ENCODE measurements at places on chromosomes 2 and 18.
A peak's percentile ranks its signal among the peaks of the same experiment; 100 is the strongest.

GRCh38 chr2:109236147-109236546 lies 107.1 kb downstream of the SH3RF3 start:
- no peak for DNase-seq

DNA sequence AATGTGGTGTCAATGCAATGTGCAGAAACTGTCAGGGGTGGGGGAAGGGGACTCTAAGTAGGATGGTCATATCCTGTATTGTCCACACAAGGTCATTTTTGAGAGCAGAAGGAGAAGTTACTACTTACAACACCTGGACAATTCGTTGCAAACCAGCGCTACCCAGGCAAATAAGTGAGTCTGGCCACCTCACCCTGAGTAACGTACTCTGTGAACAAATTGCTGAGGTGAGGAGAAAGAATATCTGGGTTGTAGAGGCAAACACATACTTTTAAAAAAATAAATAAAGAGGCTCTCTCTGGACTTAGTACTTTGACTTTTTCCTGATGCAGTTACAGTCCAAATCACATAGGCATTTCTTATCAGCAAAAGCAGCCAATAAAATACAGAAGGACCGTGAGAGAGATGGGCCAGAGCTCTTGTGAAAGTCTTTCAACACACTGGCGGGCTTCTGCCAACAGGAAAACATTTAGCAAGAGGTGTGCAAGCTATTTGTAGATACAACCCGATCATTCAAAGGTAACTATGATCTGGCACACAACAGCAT lies 268.2 kb upstream of the ID2 start:
- no peak for DNase-seq

DNA sequence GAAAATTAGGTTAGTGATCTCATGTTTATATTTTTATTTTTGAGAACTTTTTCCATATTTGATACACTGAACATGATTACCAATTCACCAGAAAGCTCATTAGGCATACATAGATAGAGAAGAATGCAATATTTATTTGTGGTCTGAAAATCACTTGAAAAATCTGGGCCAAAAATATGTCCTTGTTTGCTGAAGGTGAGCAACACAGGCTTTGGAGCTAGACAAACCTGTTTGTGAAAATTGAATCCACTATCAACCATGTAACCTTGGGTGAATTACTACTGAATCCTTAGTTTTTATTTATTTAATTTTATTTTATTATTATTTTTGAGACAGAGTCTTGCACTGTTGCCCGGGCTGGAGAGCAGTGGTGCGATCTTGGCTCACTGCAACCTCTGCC lies 46.5 kb upstream of the ZSWIM2 start:
- DNase-seq = no peak

DNA sequence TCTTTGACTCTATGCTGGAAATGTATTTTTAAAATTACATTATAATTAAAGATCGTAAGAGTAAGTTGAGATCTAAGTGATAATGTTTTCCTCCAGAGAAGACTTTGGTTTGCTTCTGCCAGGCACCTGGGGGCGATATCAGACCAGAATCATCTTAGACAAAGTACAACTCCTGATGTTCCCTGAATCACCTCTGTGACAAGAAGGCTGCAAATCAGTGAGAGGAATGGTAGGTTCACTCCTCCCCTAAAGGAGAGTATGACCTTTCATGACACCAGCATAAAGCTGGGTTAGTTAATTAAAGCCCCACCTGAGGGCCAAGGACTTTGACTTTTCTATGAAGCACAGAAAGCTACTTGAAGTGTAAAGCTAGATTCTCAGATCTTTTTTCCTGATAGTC lies 114.4 kb upstream of the DTNA start:
- no peak for DNase-seq

DNA sequence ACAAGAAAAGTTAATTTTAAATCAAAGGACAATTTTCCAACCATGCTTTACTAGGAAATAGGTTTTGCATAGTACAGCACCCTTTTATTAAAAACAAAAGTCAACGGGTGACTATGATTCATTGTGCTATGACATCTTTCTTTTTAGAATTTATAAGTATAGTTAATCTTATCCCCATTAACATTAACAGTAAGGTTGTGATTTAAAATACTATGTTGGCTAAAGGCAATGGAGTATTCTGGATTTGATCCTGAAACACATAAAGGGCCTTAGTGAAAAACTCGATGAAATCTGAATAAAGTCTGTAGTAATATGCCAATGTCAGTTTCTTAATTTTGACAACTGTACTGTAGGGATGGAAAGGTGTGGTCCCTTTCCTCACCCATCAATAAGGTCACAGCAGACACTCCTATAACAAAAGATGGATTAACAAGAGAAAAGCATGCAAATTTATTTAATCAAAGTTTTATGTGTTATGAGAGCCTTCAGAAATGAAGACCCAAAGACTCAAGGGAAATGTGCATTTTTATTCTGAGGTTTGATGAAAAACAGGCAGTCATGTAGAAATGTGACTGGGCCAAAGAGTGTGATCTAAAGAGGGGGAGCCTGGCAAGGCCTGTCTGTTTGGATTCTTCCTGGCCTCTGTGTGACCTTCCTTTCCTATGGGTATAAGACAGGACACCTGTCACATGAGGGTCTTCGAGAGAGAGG lies 731.4 kb downstream of the TSN start:
- no peak for DNase-seq

DNA sequence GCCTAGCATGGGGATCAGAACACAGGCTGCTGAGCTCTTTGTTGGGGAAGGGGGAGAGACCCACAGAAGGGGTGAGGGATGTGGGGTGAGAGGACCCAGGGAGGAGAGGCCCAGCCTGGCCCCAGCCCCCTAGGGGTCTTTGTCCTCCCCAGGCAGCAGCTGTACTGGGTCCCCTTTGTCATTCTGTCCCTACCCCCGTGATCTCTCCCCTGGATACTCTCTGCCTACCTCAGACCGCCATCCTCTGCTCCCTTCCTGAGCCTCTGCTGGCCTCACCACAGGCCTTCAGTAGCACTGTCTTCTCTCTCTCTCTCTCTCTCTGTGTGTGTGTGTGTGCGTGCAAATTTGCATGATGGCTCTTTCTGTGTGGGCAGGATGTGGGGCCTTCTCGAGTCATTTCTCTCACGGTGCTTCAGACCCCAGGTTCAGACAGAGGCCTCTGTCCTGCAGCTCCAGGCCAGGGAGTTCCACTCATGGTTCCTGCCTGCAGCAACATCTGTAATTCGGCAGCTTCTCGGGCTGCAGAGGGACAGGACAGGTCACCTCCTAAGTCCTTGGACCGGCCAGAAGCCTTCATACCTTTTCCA lies 1.4 kb downstream of the PSD4 start:
- no peak for DNase-seq

DNA sequence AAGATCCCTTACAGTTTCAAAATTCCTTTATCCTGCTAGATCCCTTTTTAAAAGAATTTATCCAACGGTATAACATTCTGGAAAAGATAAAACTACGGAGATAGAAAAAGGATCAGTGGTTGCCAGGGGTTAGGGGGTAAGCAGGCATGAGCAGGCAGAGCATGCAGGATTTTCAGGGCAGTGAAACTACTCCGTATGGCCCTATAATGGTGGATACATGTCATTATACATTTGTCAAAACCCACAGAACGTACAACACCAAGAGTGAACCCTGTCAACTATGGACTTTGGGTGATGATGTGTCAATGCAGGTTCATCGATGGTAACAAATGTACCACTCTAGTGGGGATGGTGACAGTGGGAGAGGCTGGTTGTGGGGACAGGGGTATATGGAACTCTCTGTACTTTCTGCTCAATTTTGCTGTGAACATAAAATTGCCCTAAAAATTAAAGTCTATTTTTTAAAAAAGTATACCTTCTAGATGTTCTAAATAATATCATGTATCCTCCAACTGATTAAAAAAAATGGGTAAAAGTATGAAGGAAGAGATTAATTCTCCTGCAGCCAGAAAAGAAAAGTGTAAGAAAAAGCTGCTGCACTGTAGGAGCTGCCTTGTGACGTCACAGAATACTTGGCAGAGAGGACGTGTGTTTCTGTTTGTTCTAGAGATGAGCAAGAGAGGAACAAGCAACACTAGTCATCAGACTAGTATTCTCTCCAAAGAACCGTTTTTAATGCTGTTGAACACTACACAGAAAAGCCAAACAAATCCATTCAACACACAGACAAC lies 23.6 kb downstream of the ANKRD44 start:
- DNase-seq = no peak

- no peak for DNase-seq
Observed at GRCh38 chr2:200336980-200337615, 30.6 kb downstream of the SPATS2L start.

DNA sequence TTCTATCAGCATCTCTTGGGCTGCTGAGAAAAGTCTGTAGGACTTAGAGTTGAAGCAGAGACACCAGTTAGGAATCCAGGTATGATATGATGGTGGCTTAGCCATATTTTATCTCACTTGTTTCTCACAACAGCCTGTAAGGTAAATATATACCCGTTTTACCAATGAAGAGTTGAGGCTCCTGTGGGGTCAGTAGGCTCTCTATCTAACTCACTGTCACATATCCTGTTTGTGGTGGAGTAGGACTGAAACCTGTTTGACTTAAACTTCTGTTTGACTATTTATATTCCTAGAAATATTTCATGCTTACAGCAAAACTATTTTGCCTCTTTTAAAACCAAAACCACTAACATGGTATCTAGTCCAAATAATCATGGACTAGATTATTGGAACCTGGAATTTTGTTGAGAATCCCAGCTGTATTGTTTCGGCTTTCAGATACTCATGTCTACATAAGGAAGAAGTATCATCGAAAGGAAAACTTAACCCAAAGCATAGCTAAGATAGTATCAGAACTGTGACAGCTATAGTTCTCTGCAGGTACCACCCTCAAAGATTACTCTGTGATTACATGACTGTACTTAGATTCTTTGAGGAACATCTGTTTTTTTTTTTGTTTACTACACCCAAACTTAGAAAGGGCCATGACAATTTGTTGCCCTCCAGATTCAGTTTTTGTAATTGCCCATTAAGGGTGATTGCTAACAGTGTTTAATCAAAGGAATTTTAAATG lies 216.1 kb upstream of the THUMPD2 start:
- no peak for DNase-seq

- no peak for DNase-seq
Observed at GRCh38 chr2:118492335-118492734, 355.1 kb downstream of the EN1 start.

DNA sequence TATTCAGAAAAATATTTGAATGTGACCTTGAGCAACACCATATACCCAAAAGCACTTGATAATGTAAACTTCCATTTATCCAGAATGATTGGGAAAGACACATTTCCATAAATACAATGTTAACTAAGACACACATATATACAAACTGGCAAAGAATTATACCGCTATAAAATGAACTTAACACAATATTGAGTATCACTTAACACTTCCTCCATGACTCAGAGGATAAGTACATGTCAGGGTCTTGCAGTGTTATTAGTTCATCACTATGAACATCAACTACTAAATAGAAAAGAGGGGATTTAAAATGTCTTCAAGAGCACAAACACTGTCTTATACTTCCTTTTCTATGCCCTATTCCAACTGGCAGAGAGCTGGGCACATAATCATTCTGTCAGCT lies 18.6 kb downstream of the WDSUB1 start:
- DNase-seq = no peak

- DNase-seq = no peak
Observed at GRCh38 chr2:76667821-76668271, 854.3 kb downstream of the LRRTM4 start.

GRCh38 chr18:2894841-2895370 lies 48.1 kb downstream of the EMILIN2 start:
- DNase-seq = no peak

- DNase-seq = no peak
Observed at GRCh38 chr2:188181067-188181838, 110.4 kb upstream of the GULP1 start.

- DNase-seq = no peak
Observed at GRCh38 chr2:186559370-186559769, 30.5 kb upstream of the ITGAV start.

DNA sequence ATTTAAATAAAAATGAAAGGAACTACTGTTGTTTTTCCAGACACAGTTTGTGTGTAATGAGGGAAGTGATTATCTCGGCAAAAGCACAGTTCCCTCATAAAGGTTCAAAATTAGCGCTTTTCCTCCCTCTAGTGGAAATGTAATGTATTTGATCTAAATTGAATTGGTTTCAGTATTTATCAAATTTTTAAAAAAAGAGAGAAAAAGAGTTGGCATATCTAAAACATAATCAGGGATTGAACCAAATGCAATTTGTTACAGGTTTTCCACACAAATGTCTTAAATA lies 37.5 kb downstream of the CMPK2 start:
- DNase-seq = no peak

DNA sequence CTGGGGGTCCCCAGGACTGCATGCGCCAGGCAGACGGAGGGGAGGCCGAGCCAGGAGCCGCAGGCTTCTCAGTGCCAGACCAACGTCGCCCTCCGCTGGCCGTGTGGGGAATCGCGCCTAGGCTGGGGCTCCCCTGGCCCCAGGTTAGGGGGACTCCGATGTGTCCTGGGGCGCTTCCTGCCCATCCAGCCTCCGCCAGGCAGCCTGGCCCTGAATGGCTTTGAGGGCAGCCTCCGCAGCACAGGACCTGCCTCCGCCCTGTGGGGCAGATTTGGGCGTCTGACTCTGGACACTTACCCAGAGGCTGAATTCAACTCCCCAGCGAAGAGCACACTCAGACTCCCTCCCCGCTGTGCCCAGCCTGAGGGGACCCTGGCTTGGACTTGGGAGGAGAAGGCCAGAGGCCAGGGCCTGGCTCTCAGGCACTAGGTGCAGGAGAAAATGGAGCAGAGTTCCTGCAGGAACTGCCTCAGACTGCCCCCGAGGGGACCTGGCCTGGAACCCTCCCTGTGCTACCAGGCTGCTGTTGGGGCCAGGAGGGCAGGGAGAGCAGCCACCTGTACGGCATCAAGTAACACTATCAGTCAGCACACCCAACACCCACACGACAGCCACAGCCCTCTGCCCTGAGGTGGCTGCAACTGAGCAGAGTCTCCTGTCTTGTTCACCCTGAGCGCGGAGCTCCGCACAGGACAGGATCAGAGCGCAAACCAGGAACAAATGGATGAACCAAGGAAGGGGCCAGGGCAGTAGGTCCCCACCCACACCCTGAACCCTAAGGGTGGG lies 597 bp upstream of the TEKT4 start:
- DNase-seq = no peak

DNA sequence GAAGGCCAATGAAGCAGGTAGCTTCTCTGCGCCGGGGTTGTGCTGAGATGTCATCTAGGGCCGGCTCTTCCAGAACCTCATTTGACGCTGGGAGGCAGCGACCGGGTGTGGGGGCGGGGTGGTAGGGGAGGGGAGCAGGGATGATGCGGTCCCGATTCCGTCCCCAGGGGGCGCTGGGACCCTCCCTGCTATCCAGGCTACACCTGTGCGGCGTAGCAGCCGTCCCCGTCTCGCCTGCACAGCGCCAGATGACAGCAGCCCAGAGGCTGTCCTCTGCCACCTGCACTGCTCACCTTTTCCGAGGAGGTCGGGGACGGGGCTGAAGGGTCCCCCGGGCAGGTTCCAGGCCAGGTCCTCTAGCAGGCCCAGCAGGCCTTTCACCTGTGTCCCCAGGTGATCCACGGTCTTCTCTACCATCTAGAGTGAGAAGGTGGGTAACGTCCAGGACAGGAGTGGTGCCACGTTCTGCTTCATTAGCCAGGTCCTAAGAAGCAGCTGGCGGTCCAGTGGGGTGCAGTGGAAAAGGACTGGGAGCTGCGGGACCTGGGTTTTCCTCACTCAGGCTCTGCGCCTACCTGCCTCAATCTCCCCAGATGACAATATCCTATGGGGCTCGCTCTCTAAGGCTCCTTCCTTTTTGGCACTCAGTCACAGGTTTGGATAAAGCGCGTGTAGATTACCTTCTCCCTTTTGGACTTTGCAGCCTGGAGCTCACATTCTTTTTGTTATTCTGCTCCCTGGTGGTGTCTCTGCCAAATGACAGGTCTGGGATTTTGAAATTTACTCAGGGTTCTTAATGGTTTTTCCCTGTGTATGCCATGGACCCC lies 56.0 kb upstream of the RAB6C start:
- DNase-seq = peak; percentile 42

- DNase-seq = no peak
Observed at GRCh38 chr2:159445307-159445706, 158.8 kb upstream of the WDSUB1 start.
